ENCODE measurements at places on chromosomes 11 and 22.

- DNase-seq, result no peak
These were observed 95.6 kb downstream of the AMBRA1 start for GRCh38 chr11:46498179-46498578.

GRCh38 chr11:21723678-21724077 is 469.2 kb upstream of the ANO5 start:
- DNase-seq, result no peak

DNA sequence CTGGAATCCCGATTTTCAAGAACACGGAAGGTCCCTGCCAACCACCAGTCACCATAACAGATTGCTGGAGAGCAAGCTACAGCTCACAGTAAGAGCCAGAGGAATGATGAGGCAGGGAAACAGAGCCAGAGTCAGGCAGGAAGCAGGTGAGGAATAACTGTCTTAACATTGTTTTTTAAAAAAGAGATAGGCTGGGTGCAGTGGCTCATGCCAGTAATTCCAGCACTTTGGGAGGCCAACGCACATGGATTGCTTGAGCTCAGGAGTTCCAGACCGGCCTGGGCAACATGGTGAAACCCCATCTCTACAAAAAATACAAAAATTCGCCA is 13.5 kb upstream of the CASTOR1 start:
- no peak for DNase-seq

- no peak for DNase-seq
These were observed 72.7 kb upstream of the WNT11 start for GRCh38 chr11:76279038-76279437.

GRCh38 chr11:11211186-11211585 is 141.9 kb downstream of the CSNK2A3 start:
- no peak for DNase-seq

DNA sequence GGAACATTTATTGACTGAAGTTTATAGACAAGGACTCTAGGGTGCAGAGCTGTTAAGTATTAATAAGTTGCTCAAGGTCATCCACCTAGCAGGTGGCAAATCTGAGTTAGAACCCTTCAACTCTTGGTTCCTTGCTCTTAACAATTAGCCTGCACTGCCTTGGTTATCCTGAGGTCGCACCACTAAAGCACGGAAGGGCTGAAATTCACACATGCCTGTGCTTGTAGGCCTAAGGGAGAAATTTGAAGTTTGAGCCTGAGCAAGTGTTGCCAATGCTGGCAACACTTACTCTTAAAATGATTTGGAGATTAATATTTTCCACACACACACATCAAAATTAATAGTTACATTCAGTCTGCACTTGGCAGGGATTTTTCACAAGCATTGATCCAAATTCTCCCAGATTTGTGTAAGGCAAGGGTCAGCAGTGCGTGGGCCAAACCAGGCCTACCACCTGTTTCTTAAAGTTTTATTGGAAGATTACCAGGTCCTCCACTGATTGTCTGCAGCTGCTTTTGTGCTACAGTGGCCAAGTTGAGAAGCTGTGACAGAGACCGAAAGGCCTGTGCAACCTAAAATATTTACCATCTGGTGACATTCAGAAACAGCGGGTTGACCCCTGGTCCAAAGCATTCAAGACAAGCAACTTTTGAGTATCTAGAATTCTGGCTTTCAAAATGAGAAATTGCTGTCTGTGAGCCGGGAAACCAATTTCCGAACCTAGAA is 16.3 kb downstream of the APOL5 start:
- no peak for DNase-seq

DNA sequence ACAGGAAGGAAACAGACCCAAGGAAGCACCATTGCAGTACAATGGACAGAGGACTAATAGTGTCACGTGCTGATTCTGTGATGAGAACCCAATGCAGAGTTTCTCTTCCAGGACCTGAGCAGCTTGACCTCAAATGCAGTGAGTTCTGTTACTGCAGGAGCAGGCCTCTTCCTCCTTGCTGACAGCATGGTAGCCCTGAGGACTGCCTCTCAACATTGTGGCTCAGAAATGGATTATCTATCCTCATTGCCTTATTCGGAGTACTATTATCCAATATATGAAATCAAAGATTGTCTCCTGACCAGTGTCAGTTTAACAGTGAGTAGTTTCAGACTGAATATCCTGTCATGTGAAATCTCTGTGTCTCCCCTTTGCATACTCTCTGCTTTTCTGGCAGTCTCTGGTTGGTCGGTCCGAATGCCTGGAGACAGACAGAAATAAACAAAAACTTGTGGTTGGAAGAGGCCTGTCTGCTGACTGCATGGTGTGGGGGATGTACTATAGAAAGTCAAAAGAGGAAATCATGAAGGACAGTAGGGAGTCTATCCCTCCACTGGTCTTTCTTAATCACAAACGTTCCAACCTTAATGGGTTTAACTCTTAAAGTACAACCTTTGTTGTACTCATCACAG is 6.9 kb upstream of the MS4A14 start:
- DNase-seq, result no peak

DNA sequence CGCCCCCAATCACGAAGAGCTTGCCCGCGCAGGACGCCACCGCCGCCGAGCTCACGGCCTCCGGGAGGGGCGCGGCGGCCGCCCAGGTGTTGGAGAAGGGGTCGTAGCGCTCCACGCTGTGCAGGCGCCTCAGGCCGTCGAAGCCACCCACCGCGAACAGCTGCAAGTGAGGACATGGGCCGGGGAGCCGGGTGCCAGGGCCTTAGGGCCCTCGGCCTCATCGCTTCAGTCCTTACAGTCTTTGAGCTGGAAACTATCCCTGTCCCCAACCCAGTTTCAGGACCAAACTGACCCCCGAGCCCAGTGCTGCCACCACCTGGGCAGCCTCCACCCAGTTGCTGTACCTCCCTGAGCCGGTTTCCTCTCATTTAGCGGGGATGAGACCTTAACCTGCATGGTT is 7.6 kb downstream of the KLHL35 start:
- no peak for DNase-seq

GRCh38 chr22:44182588-44183286 is 2.0 kb downstream of the PARVG start:
- peak; percentile 59 for DNase-seq

GRCh38 chr22:45103756-45104155 is 60.0 kb upstream of the NUP50 start:
- DNase-seq, result no peak

DNA sequence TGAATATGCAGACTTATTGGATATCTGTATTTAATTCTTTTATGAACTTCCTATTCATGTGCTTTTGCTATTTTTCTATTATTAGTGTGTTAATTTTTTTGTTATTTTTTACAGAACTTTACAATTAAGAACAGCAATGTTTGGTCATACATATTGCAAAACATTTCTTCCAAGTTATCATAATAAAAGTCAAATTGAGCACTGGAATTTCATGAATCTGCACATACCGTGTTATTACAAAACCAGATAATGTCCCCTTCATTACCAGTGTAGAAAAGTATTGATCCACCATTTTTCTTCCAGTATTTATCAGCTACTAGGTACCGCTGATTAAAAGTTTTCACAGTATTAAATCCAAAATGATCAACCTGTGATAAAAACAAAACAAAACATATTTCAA is 40.5 kb downstream of the PRCP start:
- DNase-seq, result no peak

- DNase-seq, result no peak
These were observed 505 bp upstream of the TMEM132A start for GRCh38 chr11:60923800-60924109.

DNA sequence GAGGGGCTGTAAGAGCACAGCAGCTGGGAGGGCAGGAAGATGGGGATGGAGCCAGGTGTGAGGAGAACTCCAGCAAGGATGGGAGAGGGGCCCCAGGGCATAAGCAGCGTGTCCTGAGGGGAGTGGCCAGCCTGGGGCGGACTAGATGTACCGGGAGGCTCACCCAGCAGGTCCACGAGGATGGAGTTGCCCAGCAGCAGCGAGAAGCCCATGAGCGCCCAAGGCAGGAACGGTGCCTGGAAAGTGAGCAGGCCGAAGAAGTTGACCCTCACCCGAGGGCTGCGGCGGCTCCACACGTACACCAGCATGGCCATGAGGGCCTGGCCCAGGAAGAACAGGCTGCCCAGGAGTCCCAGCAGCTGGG is 1.3 kb downstream of the DERL3 start:
- no peak for DNase-seq

DNA sequence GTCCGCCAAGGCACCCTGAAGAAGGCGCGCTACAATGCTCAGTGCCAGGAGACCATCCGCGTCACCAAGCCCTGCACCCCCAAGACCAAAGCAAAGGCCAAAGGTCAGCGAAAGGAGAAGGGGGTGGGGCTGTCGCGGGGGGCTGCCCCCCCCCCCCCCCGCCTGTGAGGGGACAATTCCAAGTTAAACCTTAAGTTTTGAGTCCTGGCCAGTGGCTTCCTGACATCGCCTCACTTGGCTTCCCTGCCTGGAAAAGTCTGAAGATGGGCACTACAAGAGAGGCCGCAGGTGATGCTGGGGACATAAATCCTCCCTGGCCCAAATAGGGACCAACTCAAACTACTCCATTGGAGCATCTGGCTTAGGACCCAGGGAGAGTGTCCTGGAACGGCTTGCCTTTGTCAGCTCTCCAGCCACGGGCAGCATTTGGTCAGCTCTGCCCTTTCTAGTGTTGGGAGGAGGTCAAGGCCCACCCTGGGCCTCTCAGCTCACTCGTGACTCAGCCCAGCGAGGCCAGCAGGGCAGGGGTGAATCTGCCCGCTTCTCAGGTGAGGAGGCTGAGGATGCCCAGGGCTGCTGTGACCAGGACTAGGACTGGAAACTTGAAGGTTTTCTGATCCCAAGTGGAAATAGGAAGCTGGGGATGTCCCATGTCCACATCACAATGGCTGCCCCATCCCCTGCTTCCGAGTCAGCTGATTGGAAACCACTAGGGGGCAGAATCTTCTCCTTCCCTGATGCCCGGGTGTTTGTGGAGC is 1.4 kb downstream of the MDK start:
- DNase-seq, result no peak

DNA sequence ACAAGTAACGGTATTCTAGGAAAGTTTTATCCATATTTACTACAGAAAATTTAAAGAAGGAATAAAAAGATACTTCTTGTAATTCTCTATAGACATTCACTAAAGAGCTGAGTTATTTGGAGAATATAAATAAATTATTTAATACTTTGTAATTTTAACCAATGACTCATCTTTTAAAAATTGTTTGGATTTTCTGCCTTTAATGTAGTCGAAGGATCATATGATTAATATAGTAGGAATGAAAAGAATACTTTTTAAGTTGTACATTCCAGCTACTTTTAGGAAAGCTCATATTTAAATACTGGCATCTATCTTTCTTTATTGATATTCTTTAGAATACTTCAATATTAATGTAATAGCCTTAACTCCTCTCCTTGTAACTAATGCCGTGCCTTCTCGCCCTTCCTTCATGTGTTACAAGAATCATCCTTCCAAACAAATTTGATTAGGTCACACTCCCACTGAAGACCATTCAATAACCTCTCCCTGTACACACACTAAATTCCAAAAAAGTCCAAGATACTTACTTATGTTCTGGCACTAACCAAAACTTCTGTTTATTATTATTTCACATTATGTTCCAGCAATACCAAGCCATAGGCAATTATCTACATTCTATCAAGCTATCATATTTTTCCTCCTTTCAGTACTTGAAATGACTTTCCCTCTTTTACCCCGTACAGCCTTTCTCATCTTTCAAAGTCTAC is 501.9 kb downstream of the CNTN5 start:
- no peak for DNase-seq
